Caudate nucleus (tissue), 63 donors: ENCODE measurements at places on chromosomes 4 and X.

DNA sequence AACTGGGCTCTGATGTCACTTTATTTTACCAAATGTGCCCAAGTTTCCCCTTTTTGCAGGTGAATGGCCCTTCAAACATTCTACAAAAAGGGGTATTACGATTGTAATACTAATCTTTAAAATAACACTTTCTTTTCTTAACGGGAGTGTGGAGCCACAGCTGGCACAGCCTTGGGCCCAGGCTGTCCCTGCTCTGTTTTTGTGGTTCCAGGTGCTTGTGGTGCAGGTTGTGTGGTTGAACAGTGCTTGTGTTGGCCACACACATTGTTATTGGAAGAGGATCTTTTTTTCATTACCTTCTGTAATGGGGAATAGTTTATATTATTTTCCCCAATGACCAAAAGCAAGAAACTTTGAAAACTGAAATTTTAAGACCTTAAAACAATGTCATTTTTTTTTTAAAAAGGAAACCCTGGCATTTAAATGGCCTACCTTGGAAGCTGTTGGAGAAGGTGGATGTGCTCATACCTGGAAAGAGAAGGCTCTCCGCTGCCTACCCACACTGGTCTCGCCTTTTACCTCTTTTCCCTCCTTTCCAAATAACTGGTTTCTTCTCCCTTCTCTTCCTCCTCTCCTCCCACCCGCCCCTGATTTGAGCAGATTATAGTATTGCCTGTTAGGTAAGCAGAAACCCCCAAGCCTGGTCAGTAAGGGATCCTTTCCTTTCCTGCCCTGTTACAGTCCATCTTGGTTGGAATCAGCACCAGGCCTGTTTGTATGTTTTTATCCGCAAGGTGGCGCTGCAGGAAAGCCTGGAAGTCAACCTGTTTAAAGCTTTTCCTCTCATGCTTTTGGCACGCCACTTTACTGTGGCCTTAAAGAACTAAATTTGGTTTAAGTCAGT is 28.6 kb downstream of the HADH start:
- peak; percentile 29 for DNase-seq

- no peak for DNase-seq
Measured at GRCh38 chrX:23434356-23434884, 99.8 kb downstream of the PTCHD1 start.

DNA sequence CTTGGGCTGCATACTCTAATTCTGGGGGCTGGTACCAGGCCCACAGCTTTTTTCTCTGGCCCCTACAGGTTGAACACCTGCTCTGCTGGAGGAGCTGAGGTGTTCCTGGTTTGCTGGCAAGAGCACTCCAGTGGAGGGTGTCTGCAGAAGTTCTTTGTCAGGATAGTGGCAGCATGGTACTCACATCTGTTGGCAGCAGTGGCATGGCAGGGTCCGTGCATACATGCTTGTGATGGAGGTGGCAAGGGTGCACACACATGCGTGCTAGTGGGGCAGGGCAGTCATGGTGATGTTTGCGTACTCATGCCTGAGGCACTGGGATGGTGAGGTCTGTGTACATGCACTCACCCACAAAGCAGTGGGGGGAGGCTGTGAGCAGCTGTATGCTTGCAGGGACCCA is 235.5 kb upstream of the KLF8 start:
- DNase-seq, result no peak

- DNase-seq, result no peak
Measured at GRCh38 chr4:143736861-143737260, 36.4 kb upstream of the FREM3 start.

- no peak for DNase-seq
Measured at GRCh38 chrX:48714573-48714972, 18.0 kb downstream of the SUV39H1 start.

DNA sequence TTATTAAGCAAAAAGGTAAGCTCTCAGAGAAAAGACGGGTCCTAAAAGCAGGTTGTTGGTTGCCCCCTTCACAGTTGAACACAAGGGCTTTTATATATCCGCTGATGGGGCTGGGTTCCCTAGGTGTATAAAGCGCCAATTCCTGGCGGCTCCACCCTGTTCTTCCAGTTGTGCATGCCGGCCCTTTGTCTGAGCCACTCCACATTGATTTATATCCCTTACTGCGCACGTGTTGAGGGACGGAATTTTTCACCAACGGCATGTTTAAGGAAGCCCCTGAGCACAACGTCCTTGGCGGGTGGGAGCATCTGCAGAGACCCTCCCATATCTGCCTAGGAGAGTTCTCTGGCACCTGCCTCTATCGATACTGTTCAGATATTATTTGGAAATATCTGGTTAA is 135.7 kb downstream of the DTHD1 start:
- no peak for DNase-seq

- DNase-seq, result no peak
Measured at GRCh38 chr4:99402765-99403164, 32.4 kb downstream of the ADH7 start.

- no peak for DNase-seq
Measured at GRCh38 chrX:69501429-69501828, 2.7 kb upstream of the NALF2 start.

DNA sequence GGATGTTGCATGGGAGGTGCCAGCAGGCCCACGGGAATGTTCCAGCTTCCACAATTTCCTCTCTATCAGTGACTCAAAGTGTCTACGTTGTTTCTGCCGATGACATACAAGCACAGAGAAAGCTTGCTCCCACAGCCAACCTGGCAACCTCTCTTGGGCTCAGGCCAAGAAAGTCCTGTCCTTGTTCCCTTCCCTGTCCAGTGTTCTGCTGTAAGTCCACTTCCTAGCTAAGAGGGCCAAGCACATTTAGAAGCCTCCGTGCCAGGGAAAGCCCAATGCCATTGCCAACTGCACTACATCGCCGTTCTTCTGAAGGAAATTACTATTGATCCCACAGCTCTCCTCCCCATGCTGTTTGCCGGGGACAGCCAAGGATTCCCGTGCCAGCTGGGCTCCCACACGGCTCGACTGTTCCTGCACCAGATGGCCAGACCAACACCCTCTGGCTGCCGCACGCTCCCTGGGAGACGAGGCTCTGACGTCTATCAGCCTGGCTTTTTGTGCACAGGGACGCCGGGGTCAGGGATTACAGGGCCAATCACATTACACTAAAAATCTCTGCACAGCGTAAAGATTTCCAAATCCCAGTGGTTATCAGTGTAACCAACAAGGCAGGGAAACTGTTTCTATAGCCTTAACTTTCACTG is 284.0 kb downstream of the BCOR start:
- DNase-seq, result peak; percentile 40

- no peak for DNase-seq
Measured at GRCh38 chr4:88865046-88865445, 167.4 kb upstream of the NAP1L5 start.

- no peak for DNase-seq
Measured at GRCh38 chrX:107632346-107632745, 4.0 kb downstream of the PRPS1 start.

GRCh38 chr4:109302361-109303139 is at the start of gene COL25A1:
TSS of gene COL25A1 (minus strand) at chr4:109302658.
- peak; percentile 66 for DNase-seq

DNA sequence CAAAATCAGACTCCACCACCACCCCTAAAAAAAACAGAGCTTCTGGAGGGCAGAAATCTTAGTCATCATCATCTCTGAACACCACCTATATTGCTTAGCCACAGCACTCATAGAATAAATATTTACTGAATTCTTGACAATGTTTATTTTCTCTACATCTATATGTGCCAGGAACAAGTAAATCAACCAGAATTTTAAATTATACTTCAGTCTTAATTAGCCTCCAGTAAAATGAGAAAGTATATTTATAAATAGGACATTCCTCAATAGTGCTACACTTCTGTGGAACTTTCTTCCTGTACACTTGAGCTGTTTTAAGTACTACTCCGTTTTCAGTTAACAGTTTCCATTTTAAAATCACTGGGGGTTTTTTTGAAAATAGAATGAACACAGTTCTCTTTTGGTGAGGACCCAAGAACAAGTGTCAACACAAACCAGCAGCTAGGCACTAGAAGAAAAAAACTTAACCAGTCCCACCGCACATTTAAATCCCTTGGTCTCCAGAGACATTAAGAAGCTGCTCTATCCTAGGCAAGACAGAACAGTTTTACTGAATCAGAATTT is 25.5 kb downstream of the SMIM14 start:
- no peak for DNase-seq

- no peak for DNase-seq
Measured at GRCh38 chr4:56212774-56213173, 174.5 kb downstream of the AASDH start.

GRCh38 chr4:182825786-182826185 is 91.4 kb downstream of the DCTD start:
- no peak for DNase-seq

GRCh38 chr4:61079427-61079826 is 120.7 kb upstream of the ADGRL3 start:
- DNase-seq, result no peak

DNA sequence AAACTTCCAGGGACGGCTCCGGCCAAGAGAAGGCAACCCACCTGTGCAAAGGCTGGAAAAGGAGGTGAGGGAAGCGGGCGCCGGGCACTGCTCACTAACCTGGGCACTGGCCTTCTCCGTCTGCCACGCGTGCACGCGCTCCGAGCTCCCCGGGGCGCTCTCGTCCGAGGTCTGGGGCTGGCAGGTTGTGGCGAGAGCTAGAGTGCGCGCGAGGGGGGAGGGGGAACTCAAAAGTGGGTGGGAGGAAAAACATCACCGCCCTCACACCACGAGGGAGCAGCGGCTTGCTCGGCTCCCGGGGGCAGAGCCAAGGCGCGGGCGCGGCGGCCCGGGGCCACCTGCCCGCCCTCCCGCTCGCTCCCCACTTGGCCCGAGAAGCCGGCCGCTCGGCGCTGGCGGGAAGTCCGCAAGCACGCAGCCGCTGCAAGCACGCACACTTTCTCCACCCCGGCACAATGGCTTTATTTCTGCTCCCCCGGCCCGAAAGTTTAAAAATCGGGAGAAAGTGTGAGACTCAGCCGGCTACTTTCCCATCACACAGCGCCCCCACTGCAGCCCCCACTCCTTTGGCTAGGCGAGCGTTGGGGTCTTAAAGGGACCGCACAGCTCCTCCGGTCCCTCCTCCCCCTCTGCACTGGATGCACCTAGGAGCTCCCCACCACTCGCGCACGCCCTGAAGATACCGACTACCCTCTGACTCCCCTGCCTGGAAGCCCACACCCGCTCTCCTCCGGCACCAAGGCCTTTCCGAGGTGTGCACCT is at the start of gene CHRDL1:
Gene CHRDL1, minus strand, starts transcription at position 173 of the 762 bp plus-strand sequence. CDS start 3,636 bp downstream, outside the sequence.
- no peak for DNase-seq

- no peak for DNase-seq
Measured at GRCh38 chr4:118883861-118884260, 4.8 kb upstream of the SYNPO2 start.

DNA sequence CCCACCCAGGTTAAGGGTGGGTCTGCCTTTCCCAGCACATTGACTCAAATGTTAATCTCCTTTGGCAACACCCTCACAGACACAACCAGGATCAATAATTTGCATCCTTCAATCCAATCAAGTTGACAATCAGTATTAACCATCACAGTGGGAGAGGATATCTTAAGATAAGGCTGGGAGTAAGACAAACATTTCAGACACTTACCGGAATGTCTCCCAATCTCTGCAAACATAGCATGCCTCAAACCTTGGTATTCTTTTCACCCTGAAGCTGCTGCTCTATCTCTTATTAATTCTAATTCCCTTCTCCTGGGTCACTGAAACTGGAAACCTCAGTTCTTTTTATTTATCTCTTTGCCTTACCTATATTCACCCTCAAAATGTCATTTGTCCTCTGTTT is 19.0 kb upstream of the TAPT1 start:
- no peak for DNase-seq

- no peak for DNase-seq
Measured at GRCh38 chrX:97479106-97479890, 595.6 kb downstream of the RPA4 start.
